ENCODE measurements at places on chromosomes 2 and 18.

GRCh38 chr18:3088449-3088848 is 75.5 kb upstream of the LPIN2 start:
- no peak for DNase-seq

DNA sequence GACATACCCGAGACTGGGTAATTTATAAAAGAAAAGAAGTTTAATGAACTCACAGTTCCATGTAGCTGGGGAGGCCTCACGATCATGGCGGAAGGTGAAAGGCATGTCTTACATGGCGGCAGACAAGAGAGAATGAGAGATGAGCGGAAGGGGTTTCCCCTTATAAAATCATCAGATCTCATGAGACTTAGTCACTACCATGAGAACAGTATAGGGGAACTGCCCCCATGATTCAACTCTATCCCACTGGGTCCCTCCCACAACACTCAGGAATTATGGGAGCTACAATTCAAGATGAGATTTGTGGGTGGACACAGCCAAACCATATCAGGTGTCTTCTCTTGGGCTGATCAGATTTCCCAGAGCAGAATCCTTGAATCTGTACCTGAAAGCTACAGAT is 617.3 kb upstream of the ID2 start:
- DNase-seq: no peak

GRCh38 chr2:2707206-2707991 is 376.3 kb upstream of the MYT1L start:
- no peak for DNase-seq

- DNase-seq: peak; percentile 80
These were observed at the start of gene TTC39C for GRCh38 chr18:24014062-24014985. TSS of gene TTC39C (plus strand) at chr18:24014754. CDS start at chr18:24014872, 118 bp downstream.

DNA sequence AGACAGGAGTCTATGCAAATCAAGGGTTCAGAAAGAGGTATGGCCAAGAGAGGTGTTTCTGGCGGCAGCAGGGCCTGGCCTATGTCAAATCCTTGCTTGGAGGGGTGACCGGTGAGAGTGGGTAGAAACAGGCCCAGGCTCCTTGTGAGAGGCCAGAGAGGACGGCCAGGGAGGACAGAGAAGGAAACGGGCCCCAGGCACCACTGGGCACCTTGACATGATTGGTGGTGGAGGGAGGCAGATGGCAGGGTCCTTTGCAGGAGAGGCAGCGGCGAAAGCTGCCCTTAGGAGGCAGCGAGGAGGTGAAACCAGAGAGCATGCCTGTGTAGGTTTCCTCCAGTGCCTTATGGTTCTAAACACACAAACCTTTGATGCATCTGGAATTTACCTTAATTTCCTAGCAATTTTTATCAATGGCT is 6.2 kb downstream of the RAMP1 start:
- DNase-seq: no peak

DNA sequence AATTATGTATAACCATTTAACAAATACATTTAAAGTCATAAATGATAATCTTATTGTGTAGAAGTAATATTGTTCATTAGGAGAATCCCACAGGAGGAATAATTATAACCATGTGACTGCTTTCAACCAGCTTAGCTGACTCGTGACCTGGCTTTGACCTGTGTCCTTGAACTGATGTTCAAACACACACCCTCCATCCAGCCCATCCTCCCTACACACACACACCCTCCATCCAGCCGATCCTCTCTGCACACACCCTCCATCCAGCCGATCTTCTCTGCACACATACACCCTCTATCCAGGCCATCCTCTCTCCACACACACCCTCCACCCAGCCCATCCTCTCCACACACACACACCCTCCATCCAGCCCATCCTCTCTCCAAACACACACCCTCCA is 83.5 kb downstream of the EIPR1 start:
- no peak for DNase-seq

- DNase-seq: no peak
These were observed 131.2 kb upstream of the SOX11 start for GRCh38 chr2:5561006-5561405.

- DNase-seq: no peak
These were observed 214.8 kb upstream of the PID1 start for GRCh38 chr2:229485857-229486256.

DNA sequence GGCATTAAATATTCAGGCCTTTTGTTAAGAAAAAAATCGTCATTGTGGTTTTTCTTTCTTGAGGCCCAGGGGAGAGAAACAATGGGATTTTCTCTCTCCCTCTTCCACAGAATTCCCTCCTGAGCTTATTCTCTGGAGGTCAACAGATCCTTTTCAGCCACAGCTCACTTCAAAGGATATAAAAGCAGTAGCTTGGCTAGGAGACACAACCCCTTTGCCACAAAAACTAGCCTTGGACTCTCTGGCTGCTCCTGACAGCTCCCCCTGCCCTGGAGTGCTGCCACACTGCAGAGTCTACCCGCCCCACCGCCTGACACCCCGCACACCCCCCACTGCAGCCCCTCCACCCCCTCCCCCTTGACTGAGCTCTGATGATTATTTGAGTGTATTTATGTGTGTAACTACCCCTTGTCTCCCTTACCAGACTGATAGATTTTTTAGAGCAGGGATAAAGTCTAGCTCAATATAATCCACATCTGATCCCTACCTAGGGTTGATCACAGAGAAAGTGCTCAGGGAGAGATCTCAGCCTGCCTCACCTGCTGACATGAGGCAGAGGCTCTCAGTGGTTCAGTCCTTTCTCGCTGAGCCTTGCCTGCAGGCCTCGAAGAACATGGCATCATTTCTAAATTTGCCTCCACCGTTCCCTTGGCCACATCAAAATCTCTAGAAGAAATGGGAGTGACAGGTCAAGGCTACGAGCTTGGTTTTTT is 132.2 kb upstream of the SP5 start:
- DNase-seq: no peak

- no peak for DNase-seq
These were observed 388.4 kb downstream of the IRS1 start for GRCh38 chr2:226411205-226411604.

DNA sequence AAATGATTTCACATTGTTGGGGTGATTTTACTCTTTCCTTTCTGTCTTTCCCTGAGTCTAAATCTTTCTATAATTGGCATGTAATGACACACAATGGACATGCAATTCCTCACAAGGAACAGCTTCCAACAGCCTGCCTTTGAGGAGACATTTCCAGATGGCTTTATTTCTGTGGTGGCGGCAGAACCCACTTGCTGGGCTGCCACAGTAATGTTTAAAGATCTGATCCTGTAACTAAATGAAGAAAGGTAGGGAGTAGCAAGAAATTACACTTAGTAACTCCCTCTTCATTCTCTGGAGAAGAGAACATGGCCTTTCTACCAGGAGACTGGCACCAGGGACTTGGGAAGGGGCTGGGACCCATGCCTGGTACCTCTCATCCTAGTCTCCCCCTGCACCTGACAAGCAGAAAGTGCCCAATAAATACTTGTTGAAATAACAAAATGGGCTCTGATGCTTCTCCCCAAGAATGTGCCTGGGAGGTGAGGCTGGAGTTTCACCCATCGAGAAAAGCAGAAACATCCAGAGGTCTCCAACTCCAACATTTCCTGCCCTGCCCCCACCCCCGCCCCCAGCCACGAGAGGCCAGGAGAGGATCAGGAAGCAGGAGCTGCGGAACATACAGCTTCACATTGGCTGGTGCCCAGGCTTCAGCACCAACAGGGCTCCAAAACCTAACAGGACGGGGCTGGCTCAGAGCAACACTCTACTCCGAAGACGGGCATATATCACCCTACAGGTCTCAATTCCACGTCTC is 92.1 kb downstream of the PXDN start:
- no peak for DNase-seq

DNA sequence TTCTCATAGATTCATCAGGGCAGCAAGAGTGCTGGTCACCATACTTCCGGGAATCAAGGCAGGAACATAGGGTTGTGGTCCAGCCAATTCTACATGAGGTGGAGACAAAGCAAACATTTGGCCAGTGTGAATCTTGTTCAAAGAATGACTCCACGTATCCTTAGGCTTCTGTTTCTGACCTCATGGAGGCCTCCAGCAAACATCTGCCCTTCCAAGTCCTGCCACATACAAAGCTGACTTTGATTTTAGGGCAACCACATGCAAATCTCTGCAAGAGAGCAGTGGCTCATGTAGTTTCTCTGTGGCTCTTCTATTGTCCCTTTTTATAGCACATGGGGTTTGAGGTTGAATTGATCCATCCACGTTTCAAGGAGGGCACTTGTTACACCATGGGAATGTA is 132.1 kb upstream of the MMADHC start:
- no peak for DNase-seq

DNA sequence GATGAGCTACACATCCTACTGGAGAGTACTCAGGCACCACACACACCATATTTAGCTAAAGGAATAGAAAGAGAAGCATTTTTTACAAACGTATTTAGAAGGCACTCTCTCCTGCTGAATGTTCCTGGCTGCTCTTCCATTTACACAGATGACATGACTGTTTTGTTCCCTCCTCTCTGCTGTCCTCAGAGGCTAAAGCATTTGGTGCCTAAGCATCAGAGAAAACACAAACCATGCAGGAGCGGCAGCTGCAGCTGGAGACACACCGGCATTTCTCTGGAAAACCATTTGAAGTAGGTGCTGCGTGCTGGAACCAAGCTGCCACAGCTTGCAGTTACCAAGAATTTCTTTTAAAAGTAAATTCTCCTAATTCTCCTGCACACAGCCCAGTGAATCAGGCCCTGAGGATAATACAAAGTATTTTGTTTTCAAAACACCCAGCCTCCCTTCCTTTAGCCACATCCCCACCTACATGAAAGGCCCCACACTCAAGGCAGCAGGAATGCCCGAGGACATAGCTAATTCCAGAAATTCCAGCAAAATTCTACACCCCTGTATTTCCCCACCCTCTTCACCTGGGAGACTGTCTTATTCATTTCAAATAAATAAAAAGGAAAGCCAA is 488.9 kb upstream of the SOX11 start:
- no peak for DNase-seq

- no peak for DNase-seq
These were observed 29.6 kb downstream of the PNO1 start for GRCh38 chr2:68187329-68187728.

DNA sequence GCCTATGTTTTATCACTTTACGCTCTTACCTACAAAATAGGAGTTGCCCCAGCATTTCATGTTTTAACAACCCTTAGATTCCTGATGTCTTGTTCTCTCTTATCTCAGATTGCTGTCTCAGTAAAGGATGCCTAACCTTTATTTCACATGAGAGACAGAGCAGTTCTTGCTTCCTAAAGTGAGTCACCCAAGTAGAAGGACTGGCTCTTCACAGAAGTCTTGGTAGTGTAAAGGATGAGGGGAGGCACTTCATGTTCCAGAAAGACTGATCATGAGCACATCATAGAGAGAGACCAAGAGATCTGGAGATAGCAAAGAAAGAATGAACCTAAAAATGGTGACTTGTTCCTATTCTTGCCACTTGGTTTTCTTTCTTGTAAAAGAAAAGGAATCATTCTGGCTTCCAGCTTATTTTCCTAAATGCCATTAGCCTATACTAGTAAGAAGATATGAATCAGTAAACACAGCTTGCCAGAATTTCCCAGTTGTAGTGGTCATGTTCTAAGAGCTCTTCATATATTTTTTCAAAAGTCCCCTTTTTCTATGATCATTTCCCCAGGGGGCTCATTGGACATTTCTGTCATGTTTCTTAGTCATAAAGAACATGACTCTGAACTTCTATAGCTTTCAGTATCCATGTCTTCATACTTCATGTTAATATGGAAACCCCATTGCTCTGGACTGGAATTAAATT is 54.9 kb downstream of the MAPRE2 start:
- peak; percentile 48 for DNase-seq

GRCh38 chr18:60668583-60668982 is 296.0 kb upstream of the MC4R start:
- no peak for DNase-seq

DNA sequence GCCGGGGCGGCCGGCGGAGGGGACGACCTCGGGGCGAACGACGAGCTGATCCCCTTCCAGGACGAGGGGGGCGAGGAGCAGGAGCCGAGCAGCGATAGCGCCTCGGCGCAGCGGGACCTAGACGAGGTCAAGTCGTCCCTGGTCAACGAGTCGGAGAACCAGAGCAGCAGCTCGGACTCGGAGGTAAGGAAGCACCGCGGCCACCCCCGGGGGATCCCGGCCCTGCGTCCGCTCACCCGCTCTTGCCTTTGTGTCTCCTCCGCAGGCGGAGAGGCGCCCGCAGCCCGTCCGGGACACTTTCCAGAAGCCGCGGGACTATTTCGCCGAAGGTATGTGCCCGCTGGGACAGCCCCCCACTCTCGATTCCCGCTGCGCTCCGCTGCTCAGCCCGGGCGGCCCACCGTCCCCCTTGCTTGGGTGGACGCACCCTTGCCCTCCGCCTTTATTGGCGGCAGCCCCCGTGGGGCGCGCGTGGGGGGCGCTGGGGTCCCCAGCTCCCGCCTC is 611 bp downstream of the TCF7L1 start:
- peak; percentile 59 for DNase-seq

- DNase-seq: no peak
These were observed 1432.2 kb upstream of the ACVR2A start for GRCh38 chr2:146412625-146413024.

DNA sequence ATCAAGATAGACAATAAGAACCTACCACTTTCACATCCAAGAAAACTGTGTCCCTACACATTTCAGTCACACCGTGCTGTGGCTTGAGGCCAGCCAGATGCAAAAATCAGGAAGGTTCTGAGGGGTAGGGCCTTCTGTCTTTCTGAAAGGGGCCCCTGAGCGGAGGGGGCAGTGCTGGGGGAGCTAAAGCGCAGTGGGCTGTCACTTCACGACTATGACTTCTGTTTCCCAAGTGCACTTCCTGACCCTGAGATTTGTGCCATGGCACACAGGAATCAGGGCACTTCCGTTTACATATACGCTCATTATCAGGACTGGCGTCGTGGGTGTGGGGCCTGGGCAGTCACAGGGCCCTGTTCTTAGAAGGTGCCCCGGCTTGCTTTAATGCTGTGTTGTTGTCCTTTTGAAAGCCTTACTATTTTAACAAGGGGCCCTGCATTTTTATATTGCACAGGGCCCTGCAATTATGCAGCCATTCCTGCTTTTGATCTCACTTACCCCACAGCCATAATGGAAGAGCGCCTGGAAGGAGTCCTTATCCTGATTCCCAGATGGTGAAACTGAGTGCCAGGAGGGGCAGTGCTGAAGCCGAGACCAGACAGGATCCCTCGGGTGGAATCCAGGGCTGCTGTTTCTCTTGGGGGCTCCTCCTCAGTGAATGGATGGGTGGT is 620 bp downstream of the NGEF start:
- DNase-seq: no peak

Measured in EL (cell line).